ENCODE measurements at places on chromosomes 3 and 15. TPM values are rescaled to one million over a fixed set of nuclear protein-coding genes. Genes with fewer than 3 reads are reported as not detected.

- no peak for DNase-seq
Measured at GRCh38 chr3:123576122-123576521, 8.7 kb downstream of the HACD2 start.

Gene ATP13A4
- 5.6 TPM for total RNA-seq

DNA sequence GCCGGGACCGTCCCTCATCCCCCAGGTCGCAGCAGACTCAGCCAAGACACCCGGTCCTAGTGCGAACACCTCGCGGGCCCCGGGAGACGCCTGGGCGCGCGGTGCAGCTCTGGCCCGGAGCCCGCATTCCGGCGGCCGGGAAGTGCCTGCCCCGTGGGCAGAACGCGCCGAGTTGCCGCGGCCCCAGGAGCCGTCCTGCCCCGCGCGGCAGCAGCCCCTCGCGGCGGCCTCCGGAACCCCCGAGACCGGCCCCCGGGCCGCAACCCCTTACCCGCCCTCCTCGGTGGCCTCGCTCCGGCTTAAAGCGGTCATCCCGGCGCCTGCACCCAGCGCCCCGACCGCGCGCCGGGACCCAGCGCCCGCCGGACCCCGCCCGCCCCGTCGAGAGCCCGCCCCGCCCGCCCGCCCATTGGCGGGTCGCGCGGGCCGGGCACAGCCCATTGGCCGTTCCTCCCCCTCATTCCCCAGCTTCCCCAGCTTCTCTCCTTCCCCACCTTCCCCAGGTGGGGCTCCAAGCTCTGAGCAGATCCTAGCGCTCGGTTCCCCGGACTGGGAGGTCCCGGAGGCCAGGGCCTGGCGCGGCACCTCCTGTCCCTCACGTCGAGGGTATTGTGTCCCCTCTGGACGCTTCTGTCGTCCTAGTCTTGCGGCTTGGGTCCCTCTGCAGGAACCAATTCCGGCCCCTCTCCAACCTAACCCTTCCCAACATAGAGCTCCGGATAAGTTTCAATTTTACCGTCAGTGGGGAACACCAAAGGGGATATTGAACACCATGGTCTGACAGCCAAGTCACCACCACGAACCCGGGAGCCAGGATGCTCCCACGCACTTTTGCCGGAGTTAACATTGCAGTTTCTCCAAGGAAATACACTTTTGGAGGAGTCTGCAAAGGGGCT, at the start of gene GRAMD2A:
Gene GRAMD2A, minus strand, starts transcription at position 328 of the 896 bp plus-strand sequence.
- DNase-seq: peak; percentile 27

- DNase-seq: no peak
Measured at GRCh38 chr15:101424984-101425383, 64.5 kb downstream of the PCSK6 start.

DNA sequence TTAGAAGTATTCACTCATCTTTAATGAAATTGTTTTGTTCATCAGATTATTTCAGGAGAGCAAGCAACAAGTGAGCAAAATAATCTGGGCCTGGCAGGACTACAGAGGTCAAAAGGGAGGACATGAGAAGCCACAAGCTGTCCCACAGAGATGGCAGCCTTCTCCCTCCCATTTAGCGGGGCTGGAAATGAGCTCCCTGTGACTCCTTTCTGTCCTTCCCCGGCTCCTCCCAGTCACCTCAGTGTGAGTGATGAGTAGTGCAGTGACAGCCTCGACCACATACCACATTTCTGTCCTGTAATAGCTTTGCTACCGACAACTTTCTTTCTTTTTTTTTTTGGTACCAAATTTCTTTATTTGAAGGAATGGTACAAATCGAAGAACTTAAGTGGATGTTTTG, 38.0 kb downstream of the RAB7A start:
- no peak for DNase-seq

Gene SCN5A
- not detected for total RNA-seq

GRCh38 chr3:97259263-97259662, 444.9 kb downstream of the EPHA6 start:
- no peak for DNase-seq

- DNase-seq: no peak
Measured at GRCh38 chr3:10273702-10274305, 18.9 kb downstream of the GHRL start.

GRCh38 chr3:176906046-176906905, 291.0 kb downstream of the TBL1XR1 start:
- no peak for DNase-seq

- DNase-seq: no peak
Measured at GRCh38 chr3:184260724-184261269, 556 bp downstream of the CAMK2N2 start.

Gene MYL3
- 16.1 TPM for total RNA-seq

Gene MESP2
- 0.64 TPM for total RNA-seq

Gene STRA6
- total RNA-seq: not detected

DNA sequence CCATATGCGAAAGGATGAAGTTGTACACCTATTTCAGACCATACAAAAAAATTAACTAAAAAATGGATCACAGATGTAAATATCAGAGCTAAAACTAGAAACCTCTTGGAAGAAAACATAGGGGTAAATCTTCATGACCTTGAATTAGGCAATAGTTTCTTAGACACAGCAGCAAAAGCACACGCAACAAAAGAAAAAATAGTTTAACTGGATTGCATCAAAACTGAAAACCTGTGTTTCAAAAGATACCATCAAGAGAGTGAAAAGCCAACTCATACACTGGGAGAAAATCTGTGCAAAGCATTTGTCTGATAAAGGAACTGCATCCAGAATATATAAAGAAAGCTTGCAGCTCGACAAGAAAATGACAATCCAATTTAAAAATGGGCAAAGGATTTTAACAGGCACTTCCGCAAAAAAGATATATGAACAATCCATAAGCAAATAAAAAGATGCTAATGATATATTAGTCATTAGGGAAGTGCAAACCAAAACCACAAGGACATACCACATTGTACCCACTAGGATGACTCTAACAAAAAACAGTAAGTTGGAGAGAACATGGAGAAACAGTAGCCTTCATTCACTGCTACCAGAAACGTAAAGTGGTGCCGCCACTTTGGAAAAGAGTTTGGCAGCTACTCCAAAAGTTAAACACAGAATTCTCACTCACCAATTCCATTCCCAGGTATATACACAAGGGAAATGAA, 263.1 kb downstream of the ADAMTS17 start:
- no peak for DNase-seq

DNA sequence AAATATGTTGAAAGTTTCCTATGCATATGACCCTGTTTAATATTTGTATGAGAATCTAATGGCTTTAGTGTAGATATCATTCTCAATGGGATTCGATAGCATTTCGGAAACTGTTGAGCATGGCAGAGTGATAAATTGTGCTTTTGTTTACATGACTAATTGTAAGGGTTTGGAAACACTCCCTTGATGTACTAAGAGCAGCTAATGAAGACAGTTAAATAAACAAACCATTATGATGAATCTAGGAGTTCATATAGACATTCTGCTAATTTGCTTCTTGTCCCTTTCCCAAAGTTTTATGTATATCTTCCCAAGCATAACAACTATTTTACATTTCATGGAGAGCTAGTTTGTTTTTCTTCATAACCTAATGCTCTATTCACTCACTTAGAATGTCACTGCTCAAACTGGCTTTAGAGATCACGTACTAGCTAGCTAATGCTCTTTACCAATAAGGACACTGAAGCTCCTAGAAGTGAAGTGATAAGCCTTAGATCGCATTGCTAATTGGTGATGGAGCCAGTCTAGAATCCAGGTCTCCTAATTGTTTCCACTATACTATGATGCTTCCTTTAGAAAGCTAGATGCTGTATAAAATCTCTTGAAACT, 140.8 kb downstream of the TP63 start:
- no peak for DNase-seq

GRCh38 chr3:170802164-170803151, 67.5 kb downstream of the RPL22L1 start:
- no peak for DNase-seq

DNA sequence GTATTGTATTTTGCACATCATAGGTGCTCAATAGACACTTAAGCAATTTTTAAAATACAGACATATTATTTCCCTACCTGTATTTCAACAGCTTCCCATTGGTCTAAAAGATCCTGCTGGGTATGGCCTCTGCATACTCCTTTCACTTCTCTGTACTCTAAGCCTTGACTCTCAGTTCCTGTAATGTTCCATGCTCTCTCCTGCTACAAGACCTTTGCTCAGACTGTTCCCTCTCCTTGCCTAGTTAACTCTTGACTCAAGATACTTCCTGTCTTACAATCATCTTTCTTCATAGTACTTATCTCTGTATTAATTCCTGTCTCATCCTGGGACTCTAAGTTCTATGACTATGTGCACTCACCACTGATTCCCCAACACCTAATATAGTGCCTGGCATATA, 1.7 kb downstream of the SCN11A start:
- DNase-seq: no peak

Data from transverse colon (tissue), 4 donors.